ENCODE measurements at places on chromosomes 12 and 14. TPM values are rescaled to one million over a fixed set of nuclear protein-coding genes. Genes with fewer than 3 reads are reported as not detected.

GRCh38 chr14:97581016-97581415, 783.8 kb downstream of the VRK1 start:
- H3K4me3 ChIP-seq, result no peak overlapping the region
- no peaks in the 10 kb centered on the region for H3K4me1 ChIP-seq
- H3K27me3 ChIP-seq, result no peaks in the 10 kb centered on the region
- DNase-seq, result peak; percentile 77
- no peak overlapping the region for H3K27ac ChIP-seq

DNA sequence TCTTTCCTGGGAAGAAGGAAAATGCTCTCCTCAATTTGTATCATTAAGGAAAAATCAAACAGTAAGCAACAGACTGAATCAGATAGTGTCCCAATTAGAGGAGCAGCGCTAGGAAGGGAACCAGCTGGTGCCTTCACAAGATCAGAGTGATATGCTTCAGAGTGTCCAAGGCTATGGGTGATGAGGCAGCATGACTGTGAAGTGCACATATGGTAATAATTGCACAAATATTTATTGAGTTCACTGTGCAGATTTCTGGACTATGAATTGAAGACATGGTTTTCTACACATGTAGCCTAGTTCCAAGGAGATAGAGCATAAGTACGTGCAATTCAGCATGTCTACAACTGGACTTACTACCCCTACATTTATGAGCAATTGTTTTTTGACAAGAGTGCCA, 78.8 kb upstream of the EVL start:
- H3K4me1 ChIP-seq, result no peaks in the 10 kb centered on the region
- H3K36me3 ChIP-seq, result no peaks in the 10 kb centered on the region
- no peak for DNase-seq
- no peaks in the 10 kb centered on the region for H3K27me3 ChIP-seq
- H3K4me3 ChIP-seq, result no peak overlapping the region

DNA sequence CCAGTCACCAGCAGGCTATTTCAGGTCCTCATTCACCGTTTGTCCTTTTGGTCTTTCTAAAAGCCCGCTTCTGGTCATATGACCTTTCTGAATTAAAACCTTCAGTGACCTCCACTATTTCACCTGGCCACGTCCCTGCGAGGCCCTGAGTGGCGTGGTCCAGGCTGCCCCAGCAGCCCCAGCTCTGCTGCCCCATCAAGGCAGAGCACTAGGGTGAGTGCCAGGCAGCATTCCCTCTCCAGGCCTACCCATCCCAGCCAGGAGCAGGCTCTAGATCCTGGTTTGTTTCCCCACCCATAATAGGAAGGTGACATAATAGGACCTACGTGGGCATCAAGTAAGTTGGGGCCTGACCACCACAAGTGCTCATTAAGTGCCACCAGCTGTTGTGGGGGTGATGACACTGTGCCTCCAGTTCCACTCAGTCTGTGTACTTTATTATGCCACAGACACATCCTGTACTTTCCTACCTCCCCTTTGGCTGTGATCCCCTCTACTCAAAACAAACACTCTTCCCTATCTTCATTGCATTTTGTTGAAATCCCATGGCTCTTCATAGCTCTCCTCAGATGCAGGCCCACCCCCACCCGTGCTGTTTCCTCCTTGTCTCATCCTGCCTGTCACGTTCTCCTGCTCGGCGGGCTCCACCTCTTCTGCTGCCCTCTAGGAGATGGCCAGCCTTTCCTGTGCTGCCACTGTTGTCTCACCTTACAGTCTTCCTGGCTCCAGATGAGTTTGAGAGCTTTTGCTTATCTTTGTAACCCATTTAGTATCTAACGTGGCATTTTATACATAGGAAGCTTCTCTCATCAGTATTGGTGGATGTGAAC, 21.4 kb downstream of the CKB start:
- H3K36me3 ChIP-seq, result peaks cover 45% of the 10 kb centered on the region
- no peak overlapping the region for H3K27ac ChIP-seq
- H3K4me3 ChIP-seq, result no peak overlapping the region
- H3K4me1 ChIP-seq, result no peaks in the 10 kb centered on the region
- H3K27me3 ChIP-seq, result no peaks in the 10 kb centered on the region

The RNASE11 gene
- total RNA-seq, result not detected

The CATSPERB gene
- not detected for total RNA-seq

The SLC25A47 gene
- not detected for total RNA-seq

All from cardiac muscle cell (in vitro differentiated cells and primary cell).